ENCODE measurements at places on chromosomes 7 and 10.

DNA sequence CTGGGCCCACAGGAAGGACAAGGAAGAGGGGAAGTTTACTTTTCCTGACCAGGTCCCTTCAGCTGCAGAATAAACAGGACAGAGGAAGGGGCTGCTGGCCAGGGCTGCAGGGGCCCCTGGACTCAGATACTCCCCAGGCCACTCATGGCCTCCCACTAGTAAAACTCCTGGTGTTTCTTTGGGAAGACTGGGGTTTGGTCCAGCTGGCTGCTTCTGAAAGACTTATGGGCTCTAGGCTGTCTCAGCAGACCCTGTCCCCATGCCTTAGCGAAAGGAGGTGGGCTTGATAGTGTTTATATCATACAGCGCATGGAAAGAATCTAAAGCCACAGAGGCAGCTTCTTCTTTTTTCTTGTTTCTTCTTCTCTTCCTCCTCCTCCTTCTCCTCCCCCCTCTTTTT is 56.4 kb downstream of the PALD1 start:
- no peak for DNase-seq

DNA sequence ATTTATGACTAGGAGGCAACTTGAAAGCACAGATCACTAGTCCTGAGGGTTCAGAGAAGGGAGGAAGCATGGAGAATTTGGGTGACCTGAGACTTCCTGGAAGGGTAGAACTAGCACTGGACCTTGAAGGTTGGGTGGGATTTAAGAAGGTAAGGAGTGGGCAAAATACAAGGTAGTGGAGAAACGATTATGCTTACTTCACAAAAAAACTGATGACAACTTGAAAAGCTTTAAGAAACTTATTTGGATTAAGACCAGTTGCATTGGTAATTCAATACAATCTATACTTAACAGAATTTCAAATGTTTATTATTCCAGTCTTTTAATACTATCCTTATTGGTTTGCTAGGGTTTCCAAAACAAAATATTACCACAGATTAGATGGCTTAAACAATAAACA is 198.6 kb upstream of the MDFIC start:
- no peak for DNase-seq

- DNase-seq: no peak
Measured at GRCh38 chr10:90308223-90308622, 549.6 kb downstream of the HTR7 start.

- DNase-seq: no peak
Measured at GRCh38 chr7:3748389-3748788, 447.3 kb downstream of the SDK1 start.

DNA sequence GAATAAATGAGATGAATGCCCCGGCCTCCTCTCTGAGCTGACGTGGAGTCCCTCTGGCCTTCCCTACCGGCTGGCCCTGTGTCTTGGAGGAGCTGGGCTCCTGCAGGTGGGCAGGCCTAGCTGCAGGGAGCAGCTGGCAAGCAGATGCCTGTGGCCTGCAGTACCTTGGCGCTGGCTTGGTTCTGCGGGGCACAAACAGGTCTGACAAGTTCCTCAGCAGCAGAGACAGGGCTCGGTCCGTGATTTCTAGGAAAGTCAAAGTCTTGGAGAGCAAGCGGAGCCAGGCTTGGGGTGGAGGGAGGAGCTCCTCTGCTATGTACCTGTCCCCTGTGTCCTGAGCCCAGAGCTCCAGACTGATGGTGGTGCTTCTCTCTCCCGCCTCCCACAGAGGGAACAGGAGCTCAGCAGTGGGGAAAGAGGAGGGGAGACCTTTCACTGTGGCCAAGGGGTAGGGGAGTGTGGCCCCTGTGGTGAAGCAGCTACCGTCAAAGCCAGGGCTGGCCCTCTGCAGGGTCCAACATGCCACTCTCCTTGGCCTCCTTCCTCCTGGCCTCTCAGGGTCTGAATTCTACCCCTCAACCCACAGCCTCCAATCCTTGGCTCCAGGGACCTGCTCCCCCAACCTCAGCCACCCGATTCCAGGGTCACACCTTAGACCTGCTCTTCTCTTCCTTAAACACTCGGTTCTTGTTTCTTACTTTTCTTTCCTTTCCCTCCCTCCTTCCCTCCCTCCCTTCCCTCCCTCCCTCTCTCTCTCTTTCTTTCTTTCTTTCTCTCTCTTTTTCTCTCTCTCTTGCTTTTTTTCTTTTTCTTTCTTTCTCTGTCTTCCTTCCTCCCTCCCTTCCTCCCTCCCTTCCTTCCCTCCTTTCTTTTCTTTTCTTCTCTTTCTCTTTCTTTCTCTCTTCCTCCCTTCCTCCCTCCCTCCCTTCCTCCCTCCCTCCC is 20.1 kb downstream of the MYL10 start:
- DNase-seq: no peak

DNA sequence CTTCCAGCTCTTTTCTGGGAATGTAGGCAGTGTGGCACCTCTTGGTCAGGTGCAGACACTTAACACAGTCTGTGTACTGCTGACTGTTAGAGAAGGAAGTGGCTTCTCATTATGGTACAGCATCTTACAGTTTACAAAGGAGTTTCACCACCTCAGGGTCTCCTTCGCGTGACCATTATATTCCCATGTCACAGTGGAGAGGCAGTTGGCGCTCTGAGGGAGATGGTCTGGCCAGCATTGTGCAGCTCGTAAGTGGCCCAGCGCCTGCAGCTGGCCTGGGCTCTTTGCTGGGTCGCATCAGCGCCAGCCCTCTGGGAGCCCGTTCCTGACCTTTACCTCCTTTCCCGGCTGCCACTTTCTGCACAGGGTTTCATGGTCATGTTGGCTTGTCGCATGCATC is 15.4 kb downstream of the TSPAN15 start:
- DNase-seq: no peak

DNA sequence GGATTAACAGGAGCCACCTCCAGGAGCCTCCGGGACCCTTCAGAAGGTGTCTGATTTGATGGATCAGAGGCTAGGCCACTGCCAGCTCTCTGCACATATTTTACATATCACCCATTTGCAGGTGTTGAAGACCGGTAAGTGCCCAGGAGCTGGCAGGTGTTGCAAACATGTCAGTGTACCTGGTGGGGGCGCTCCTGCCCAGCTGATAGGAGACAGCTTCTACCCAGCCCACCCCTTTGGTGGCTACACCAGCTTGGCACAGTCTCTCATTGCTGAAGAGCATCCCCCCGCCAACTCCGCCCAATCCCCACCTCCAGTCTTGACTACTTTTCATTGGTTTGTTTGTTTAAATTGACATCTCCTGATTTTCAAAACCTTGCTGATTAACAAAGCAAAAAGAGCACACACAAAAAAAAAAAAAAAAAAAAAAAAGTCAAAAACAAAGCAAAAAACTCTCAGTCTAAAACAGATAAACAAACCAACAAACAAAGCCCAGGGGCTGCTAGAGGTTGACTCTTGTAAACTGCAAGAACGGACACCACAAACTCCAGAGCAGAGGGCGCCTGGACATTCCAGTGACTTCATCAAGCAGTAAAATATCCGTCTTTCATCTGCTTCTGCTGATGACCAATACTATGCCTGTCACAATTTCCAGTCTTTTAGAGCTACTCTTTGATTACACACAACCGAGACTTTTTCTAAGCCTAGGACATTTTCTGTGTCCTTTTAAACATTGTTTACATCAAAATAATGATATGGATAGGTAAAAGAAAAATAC is 275.3 kb downstream of the NRG3 start:
- DNase-seq: no peak

GRCh38 chr10:84447701-84448400 is 119.5 kb downstream of the CCSER2 start:
- DNase-seq: no peak
